ENCODE measurements at places on chromosomes 7 and 10.

GRCh38 chr7:30923774-30924413 lies 12.2 kb downstream of the AQP1 start:
- no peak for DNase-seq

GRCh38 chr7:113606325-113606724 lies 312.5 kb downstream of the PPP1R3A start:
- no peak for DNase-seq

DNA sequence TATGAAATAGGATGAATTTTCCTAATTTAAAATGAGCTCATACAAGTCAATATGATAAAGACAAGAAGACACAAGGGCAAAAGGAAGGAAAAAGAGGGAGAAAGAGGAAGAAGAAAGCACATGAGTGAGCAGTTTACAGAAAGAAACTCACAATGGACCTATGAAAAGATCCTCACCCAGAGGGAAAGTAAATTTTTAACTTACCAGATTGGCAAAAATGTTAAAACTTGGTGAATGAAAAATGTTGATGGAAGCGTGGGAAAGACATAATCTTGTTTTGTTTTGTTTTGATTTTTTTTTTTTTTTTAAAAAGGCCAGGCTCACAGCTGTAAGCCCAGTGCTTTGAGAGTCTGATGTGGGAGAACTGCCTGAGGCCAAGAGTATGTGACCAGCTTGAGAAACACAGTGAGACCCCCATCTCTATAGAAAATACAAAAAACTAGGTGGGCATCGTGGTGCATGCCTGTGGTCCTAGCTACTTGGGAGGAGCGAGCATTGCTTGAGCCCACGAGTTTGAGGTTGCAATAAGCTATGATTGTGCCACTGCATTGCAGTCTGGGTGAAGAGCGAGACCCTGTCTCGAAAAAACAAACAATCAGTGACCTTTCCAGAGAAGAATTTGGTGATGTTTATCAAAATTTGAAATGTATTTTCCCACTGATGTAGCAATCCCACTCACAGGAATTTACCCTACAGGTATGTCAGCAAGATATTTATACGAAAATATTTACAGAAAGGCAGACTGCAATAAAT lies 152.9 kb upstream of the ASAH2 start:
- DNase-seq, result no peak

- DNase-seq, result no peak
Measured at GRCh38 chr7:128731184-128731583, 8.0 kb upstream of the CALU start.

GRCh38 chr7:25982684-25983083 lies 169.3 kb upstream of the NFE2L3 start:
- DNase-seq, result no peak

DNA sequence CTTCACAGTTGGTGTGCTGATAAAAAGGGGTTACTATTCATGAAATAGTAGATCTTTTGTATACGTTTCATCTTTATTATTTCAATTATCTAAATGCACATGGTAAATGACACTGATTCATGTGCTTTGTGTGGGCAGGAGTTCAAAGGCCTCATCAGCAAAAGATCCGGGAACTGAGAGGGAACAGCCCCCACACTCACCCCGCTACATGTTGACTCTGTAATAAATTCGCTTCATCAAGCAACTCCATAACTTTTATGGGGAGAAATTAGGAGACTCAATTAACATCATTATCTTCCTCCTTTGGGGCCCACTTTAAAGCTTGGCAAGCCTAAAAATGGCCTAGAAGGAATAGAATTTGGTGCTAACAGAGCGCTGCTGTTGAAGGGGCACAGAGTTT lies 250.7 kb upstream of the BMPER start:
- no peak for DNase-seq

- DNase-seq, result no peak
Measured at GRCh38 chr10:47326927-47327330, 4.7 kb downstream of the GDF2 start.

DNA sequence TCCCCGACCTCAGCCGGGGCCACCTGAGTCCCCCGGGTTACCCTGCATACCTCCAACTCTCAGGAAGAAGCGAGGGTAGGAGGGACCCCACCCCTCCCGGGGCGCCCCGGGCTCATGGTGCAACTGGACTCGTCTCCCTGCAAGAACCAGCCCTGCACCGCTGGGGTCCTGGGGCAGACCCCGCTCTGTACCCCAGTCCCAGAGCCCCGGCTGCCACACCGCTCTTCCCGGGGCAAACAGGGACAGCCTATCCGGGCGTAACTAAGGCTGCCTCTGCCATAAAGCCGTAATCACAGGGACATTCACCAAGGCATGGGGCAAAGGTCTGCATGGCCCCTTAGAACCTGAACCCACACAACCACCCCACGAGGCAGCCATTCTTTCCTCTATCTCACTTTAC lies 6.7 kb upstream of the MAFK start:
- no peak for DNase-seq

DNA sequence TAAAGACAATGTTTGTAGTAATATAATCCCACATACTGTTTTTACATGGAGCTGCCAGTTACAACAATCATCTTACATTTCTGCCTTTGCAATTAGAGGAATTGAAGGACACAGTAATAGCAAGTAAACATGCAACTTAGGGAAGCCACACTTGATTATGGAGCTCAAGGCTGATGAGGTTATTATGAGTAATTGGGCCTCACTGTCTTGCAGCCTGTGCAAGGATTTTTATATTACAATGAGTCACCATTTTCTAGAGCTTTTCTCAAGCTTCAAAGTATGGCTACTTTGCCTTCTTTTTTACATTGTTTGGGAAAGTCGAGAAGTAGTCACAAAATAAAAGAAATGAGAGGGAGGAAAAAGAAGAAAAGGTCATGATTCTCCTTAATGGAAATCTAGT lies 226.4 kb downstream of the KIAA1217 start:
- peak; percentile 78 for DNase-seq

GRCh38 chr7:12490107-12490688 lies 80.3 kb upstream of the SCIN start:
- peak; percentile 46 for DNase-seq

GRCh38 chr7:36070230-36070629 lies 82.8 kb upstream of the EEPD1 start:
- no peak for DNase-seq

DNA sequence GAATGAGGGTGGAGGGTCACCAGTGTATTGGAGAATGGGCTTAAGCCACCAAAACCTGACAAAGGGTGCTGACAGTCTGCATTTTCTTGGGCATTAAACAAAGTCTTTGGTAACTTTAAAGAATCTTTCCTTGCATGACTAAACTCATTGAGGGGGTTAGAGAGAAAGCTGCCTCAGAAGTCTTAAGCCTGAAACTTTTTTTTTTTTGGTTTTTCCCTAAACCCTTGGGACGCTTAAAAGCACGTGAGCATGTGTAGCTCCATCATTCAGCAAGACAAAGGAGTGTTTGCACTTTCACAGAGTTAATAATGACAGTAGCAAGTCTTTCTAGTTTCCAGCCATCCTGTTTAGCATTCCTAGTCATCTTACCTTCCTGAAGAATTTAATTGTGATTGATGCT lies 110.7 kb downstream of the LRMDA start:
- DNase-seq, result no peak

DNA sequence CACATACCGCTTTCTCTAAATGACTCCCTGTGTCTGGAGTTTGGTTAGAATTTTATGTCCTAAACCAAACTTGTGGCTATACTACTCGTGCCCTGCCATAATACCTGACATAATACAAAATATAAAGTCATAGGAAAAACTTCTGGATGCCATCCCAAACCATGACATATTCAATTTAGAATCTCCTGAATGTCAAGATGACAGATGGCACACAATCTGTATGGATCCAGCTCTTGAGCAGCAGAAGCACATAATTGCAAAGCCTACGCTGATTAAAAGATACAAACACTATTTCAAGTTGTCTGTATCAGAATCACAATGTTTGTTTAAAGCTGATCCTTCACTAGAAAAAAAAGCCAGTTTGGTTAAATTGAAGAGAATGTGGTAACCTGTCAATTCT lies 22.4 kb upstream of the CDC14C start:
- no peak for DNase-seq

DNA sequence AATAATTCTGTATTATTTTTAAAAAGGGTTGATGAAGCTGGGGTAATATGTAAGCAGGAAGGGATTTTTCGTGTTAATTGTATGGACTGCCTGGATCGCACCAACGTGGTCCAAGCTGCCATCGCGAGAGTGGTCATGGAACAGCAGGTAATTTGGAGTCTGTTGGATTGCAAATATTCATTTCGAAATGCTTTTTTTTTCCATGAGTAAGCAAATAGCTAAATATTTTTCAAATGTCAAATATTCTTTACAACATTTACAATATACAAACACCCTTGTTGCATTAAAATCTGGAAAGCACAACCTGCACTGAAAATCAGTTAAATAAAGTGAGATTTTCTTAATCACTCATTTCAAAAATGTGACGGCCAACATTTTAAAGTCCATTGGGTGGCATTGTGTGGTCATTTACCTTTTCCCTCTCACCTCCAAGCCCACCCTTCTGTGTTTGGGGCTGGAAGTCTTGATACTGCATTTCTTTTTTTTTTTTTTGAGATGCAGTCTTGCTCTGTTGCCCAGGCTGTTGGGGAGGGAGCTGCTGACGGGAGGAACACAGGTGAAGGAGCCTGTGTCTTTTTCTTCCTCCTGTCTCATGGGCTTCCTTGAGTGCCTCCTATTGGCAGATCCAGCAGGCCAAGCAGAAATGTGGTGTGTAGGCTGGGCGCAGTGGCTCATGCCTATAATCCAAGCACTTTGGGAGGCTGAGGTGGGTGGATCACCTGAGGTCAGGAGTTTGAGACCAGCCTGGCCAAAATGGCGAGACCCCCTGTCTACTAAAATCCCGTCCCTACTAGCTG lies 66.1 kb downstream of the MCMBP start:
- DNase-seq, result no peak
